ENCODE measurements at places on chromosomes 12 and 14. TPM values are rescaled to one million over a fixed set of nuclear protein-coding genes. Genes with fewer than 3 reads are reported as not detected.

DNA sequence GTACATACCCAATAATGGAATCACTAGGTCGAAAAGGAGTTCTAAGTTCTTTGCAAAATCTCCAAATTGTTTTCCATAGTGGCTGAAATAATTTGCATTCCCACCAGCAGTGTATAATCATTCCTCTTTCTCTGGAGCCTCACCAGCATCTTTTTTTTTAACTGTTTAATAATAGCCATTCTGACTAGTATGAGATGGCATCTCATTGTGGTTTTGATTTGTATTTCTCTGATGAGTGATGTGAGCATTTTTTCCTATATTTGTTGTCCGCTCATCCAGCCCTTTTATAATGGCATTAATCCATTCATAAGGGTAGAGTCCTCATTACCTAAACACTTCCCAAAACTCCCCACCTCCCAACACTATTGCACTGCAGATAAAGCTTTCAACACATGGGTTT is 278.3 kb downstream of the SEC23A start:
- DNase-seq, result no peak

DNA sequence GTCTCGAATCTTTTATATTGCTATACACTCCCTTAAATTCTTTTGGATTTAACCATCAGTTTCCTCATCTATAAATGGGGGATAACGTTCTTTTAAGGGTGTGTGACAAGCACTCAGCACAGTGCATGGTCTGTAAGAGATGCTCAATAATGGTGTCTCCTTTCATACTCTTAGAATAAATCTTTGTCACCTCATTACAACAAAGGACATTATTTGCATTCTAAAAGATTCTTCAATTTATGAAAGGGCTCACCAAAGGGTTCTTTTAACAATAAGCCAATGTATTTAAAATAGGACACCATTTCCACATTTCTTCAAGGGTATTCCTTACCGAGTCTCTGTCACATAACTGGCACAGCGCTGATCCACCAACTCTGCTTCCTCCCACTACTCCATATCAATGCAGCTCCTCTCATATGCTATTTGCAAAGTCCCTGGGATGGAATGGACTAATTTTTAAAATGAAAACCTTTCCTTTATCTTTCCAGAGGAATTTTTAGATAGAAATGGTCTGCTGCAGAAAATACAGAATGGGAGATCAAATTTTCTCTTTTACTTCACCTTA is 29.2 kb upstream of the RIC8B start:
- no peak for DNase-seq

- DNase-seq, result no peak
Measured at GRCh38 chr12:96414637-96415036, 14.4 kb upstream of the CDK17 start.

DNA sequence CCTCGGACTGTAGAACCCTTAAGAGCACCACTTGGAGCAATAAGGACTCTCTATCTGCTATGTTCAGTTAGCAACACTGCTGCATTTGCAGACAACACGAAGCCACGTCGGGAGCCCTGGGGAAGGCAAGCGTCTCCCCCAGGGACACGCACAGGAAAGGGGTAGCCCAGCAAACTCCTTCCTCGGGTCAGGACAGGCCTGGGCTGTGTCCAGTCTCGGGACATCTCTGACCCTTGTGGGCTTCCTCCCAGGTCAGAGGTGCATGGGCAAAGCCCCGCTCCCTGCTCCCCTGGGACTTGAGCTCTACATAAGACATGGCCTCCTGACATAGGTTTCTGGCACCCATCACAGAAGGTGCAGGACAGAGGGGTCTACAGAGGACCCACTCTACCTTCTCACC is 119.5 kb downstream of the PIWIL1 start:
- no peak for DNase-seq

GRCh38 chr12:46403719-46404070 is 31.1 kb upstream of the SLC38A2 start:
- DNase-seq, result no peak

DNA sequence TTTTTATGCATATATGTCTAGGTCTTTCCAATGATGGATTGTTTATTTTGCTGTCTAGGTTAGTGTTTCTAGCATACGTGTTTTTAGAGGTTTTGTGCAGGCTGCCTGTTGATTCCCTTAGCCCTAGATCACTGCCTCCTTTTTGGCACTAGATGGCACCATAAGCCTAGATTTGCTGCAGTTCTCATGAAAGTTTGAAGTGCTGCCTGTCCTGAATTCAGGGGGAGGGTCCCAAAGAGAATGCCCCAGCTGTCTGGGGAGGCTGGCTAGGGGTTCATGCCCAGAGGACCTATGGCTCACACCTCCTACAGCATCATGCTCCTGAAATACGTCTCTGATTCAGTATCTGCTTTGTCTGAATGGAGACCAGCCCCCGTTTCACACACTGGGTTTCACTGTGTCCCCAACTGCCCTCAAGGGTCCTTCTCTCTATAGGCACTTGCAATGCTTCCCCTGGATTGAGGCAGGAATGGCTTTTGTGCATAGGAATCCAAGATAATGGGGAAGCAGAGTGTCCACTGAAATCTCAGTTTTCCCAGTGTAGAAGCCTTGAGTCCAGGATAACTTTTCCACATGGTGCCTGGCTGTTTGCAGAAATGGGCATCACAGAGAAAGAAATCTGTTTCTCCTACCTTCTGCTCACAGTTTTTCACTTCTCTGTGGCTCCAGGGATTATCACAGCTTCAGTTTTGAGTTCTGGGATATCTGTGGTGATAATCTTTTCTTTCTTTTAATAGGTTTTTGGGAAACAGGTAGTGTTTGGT is 14.2 kb upstream of the TXNRD1 start:
- DNase-seq, result peak; percentile 35

GRCh38 chr12:62866451-62867082 is 68.4 kb downstream of the PPM1H start:
- no peak for DNase-seq

DNA sequence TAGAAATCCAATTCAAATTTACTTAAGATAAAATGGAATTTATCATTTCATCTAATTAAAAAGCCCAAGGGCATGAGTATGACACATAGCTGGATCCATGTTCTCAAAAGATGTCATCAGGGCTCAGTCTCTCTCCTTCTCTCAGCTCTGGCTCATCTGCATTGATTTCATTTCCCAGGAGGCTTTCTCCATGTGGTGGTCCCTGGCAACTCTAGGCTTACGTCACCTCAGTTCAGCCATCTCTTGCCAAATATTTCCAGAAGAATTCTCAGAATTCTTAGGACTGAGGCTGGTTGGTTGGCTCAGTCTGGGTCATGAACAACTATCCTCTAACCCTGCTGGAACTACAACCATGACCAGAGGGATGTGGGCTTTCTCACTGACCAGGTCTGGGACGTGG is 65.3 kb downstream of the FOS start:
- DNase-seq, result no peak

The KRT80 gene
- total RNA-seq, result 0.05 TPM

GRCh38 chr14:44108601-44109000 is 398.5 kb downstream of the FSCB start:
- DNase-seq, result no peak

DNA sequence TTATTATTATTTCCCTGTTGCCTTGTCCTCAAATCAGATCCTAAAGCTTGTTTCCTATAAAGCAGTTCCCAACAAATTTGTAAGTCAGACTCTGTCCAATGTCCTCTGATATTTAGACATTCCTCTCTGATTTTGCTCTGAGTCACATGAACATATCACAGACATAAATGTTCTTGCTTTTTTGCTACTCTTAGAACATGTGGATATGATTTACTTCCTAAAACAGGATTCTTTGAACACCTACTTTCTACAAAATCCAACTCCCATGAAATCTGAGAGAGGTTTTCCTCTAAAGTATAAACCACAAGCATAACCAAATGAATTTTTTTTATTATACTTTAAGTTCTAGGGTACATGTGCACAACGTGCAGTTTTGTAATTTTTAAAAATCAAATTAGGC is 181.3 kb upstream of the SLC38A2 start:
- DNase-seq, result no peak

GRCh38 chr12:60201891-60202290 is 606.1 kb downstream of the SLC16A7 start:
- DNase-seq, result no peak

DNA sequence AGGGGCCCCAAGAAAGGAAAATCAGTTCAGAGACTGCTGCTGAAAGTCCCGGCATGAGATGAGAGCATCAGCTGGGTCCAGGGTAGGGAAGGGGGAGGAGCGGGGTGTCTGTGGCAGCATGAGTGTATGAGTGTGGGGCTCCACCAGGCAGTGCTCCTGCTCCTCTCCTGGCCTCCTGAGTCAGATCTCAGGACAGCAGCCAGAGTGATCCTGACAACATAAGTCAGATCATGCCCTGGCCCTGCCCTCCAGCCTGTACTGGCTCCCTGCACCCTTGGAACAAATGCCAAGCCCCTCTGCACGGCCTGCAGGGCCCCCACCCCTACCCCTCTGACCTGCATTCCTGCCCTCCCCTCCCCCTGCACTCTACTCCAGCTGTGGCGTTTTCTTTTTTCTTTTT is 24.2 kb upstream of the LRP1-AS start:
- DNase-seq, result no peak

DNA sequence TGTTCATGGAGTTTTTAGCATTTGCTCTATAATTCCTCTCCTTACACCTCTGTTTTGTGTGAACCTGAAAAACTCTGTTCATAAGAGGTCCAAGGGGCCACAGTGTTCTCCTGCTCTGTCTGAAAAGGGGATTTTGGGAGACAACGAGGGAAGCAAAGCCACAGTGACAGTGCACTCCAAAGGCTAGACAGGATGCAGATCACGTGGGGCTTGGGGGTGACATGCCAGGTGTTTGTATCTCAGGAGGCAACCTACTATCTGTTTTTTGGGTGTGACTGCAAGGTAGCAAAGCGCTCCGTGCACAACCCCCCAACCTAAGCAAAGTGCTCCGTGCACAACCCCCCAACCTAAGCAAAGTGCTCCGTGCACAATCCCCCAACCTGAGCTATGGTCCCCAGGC is 5.1 kb upstream of the CHD4 start:
- no peak for DNase-seq

DNA sequence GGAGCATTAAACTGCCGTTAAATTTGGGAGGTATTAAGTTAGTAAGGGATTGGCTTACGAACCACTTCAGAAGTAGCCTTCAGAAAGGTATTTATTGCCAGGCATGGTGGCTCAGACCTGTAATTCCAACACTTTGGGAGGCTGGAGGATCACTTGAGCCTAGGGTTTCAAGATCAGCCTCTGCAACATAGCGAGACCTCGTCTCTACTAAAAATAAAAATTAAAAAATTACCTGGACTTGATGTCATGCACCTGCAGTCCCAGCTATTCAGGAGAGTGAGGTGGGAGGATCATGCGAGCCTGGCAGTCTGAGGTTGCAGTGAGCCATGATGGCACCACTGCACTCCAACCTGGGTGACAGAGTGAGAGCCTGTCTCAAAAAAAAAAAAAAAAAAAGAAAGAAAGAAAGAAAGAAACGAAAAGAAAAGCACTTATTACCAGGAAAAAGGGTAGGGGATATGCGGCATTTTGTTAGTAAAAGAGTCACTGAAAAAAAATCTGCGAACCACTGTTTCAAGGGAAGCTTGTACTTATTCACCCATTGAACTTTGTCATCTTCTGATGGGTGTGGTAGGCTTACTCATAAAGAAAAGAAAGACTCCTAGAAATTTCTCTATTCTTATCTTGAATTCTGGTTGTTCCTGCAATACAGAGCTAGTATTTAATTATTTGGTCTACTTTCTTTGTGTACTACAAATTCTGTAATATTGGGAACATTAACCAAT is 33.6 kb upstream of the PLEKHA5 start:
- no peak for DNase-seq

The LMNTD1 gene
- total RNA-seq, result not detected

DNA sequence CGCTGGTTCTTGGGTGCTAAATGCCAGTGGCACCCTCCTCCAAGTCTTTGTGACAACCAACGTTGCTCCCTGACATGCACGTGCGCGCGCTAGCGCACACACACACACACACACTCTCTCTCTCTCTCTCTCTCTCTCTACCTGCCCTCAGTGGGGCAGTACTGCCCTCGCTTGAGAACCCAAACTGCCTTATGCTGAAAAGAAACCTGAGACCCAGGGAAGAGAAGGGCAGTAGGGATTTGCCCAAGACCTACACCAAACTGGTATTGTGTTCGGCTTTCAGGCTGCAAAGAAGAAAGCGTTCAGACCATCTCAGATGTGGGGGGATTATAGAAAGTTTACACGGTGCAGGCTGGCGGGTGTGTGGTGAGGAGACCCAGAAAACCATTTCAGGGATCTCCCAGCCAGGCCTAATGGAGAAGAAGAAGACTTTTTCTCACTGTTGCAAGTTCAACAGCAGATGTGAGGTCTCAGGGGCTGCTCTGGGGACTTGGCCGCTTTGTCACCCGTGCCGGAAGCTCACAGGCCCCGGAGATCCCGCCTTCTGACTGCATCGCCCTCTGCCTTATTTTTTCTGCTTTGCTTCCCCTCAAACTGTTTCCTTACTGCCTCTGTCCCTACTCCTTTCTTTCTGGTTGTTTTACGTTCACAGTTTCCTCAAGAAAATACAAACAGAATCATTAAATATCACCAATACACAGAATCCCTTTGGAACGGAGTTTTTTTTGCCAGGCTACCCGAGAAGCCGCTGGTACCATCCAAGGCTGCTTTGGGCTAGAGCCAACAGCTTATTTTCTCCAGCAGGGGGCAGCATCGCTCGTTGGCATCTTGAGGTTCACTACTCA is 82.4 kb downstream of the PPM1A start:
- peak; percentile 52 for DNase-seq

All from GM12878 (cell line).